ENCODE measurements at places on chromosomes 6 and 20.

GRCh38 chr6:136438441-136438840, 111.8 kb downstream of the MAP7 start:
- DNase-seq: no peak

- DNase-seq: no peak
Measured at GRCh38 chr6:4732691-4733315, 43.4 kb upstream of the CDYL start.

DNA sequence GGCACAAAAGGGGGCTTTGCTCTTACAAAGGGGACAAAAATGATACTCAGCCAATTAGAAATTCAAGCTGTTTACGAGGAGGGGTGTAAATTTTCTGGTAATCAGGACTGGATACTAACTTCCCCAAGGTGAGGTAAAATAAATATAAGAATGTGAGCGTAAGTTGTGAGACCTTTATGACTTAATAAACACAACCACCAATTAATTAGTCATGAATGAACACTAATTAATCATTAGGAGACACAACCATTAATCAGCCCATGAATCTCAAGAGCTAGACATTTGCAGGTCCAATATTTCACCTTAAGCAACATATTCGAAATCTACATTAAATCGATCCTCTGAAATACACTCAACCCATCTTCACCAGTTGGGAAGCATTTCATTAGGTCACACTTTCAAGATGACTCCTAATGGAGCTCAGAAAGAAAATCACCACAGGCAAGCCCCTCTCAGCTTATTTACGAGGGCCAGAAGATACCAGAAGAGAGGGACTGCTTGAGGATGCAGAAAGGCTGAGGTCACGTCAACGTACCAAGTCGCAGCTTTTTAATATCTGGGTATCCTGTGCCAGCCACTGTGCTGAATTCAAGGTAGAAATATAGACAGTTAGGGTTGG, 2.7 kb downstream of the ADTRP start:
- no peak for DNase-seq

DNA sequence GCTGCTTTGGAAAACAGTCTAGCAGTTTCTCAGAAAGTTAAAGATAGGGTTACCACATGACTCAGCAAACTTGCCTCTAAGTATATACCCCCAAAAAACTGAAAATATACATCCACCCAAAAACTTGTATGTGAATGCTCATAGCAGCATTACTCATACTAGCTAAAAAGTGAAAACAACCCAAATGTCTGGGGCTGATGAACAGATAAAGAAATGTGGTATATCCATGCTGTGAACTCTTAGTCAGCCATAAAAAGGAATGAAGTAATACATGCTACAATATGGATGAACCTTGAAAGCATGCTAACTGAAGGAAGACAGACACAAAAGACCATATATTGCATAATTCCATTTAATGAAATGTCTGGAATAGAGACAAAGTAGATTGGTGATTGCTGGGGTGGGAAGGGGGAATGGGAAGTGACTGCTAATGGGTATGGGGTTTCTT, 79.9 kb upstream of the GLP1R start:
- DNase-seq: no peak

DNA sequence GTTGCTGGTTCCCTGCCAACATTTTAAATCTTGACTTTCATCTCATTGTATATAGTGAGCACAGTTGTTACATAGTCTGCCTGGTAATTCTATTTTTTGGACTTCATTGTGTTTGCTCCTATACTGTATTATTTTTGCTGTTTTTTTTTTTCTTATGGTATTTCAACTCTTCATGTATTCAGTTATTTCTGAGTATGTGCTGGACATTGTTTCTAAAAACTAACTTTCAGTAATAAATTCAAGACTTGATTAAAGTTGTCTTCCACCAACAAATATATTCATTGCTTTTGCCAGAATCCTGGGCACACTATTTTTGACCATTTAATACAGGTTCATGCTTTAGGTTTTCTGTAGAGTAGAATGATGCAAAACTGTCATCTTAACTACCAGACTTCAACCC, 698.3 kb downstream of the MAFB start:
- no peak for DNase-seq

- DNase-seq: no peak
Measured at GRCh38 chr6:1641343-1641885, 31.7 kb downstream of the FOXC1 start.

GRCh38 chr6:169969372-169970099, 218.1 kb downstream of the ERMARD start:
- no peak for DNase-seq

GRCh38 chr6:74598462-74599393, 607.1 kb downstream of the COL12A1 start:
- DNase-seq: no peak

DNA sequence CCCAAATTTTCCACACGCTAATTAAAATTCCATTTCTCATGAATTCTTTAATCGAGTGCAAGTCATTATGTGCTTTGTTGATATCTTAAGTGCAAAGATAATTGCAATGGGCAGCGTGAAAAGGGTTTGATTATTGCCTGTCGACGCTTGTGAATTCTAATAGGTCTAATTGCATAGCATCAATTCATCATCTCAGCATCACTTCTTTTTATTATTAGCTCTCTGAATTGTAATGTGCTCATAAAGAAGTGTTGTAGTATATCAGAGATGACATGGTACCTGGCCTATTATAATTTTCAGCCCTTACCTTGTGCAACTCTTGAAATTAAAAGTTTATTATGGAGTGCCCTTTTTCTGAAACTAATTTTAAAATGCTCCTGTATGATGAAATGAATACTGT, 866.8 kb upstream of the FLRT3 start:
- DNase-seq: no peak

DNA sequence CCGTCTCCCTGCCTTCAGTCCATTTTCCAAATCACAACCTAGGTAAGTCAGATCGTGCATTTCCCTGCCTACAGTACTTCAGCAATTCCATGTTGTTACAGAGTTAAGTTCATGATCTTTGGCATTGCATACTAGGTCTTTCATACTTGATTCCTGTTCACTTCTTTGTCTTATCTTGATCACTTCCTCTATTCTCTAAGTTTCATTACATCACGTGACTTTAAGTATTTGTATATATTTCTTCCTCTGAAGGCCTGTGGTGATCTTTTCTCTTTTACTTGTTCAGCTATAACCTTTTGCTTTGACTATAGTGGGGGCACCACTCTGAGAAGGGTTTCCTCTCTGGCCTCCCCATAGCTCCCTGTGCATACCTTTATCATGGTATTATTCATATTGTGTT, 100.2 kb downstream of the TRMT11 start:
- no peak for DNase-seq

DNA sequence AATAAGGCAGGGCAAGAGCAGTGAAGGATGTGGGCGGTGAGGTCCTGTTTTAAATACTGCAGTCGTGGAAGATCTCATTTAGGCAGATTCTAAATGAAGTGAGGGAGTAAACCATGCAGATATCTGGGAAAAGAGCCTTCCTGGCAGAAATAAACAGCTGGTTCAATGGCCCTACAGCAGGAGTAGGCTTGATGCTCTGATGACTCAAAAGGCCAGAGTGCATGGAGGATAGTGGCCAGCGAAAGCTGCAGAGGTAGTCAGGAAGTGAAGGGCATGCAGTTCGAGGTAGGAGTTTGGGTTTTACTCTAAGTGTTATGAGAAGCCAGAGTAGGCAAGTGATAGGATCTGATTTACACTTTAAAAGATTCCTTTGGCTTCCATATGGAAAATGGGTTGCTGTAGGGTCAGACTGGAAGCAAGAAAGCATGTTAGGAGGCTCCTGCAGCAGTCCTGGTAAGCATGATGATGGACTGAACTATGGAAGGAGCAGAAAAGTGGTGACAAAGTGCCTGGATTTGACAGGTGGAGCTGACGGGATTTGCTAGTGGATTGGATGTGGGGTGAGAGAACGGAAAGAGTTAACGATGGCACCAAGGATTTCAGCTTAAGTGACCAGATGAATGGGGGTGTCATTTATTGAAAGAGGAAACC, 150.0 kb downstream of the GJA10 start:
- no peak for DNase-seq

DNA sequence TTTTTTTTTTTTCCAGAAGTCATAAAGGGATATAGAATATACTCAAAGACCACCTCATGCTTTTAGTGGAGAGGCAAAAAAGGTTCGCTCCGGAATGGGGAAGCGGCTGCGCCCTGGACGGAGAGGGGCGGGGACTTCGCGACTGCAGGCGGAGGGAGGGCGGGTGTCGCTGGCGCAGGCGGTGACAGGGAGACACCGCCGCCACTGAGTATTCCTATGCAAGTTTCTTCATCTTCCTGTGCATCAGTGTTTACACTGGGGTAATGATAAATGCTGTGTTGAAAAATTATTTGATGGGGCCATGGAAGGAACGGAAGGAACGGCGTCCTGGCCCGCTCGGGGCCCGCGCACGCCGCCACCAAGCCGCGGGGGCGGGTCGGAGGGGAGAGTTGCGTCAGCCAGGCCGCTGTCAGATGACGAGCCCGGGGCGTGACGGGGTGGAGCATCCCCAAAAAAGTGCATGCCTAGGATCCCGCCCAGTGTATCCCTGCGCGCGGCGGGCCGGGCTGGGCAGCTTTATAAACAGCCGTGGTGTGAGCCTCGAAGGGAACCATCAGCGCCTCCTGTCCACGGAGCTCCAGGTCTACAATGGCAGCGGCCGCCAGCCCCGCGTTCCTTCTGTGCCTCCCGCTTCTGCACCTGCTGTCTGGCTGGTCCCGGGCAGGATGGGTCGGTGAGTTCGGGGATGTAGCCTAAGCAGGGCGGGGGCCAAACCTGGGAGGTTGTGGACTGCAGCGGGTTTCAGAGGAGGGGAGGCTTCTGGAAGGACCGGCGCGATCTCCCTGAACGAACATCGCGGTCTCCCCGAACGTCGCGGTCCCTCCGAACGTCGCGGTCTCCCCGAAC, at the start of gene ULBP1:
TSS of gene ULBP1 (plus strand) at position 482 of the 846 bp plus-strand sequence. CDS start at position 589, 107 bp downstream.
- peak; percentile 59 for DNase-seq

GRCh38 chr6:90874931-90875330, 288.1 kb upstream of the MAP3K7 start:
- DNase-seq: no peak

DNA sequence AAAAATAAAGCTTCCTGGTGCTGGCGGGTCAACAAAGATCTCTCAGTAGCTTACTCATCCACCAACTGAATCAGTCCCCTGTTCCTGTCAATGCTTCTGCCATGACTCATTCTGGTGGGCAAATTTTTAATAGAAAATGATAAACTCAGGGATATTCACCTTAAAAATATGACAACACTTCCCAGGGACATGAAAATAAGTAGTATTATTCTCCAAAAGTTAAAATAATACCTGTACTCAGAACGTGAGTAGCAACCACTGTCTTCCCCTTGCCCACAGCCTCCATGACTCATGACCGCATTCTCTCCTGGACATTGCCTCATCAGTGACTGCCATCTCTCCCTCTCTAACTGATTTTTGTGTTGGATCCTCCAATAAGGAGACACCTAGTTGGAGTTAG, 552.3 kb downstream of the KIF16B start:
- no peak for DNase-seq

- no peak for DNase-seq
Measured at GRCh38 chr6:169220068-169220964, 33.3 kb downstream of the THBS2 start.

DNA sequence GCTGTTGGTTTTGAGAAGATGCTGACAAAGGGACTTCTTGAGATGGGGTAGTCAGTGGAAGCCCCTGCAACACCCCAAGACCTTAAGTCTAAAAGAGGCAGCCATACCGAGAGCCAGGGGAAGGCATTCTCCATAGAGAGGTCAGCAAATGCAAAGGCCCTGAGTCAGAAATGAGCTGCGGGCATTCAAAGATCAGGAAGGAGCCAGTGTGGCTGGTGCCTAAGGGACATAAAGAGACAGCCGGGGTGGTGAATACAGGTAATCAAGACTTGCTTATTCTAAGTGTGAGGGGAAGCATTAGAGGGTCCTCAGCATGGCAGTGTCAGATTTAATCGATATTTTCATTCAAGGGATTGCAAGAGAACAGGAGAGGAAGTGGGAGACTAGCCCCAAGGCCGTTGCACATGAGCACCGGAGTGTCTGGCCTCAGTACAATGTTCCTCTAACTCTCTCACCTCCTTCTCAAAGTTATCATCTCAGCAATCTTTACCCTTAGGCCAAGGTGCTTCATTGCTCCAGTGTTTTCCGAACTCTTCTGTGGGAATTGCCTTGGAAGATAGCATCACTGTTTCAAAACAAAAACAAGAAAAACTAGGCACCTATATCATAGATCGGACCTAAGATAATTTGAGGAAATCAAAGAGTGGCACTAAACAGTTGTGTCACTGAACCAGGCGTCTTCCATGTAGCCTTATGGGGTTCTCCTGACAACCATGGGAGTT, 173.2 kb downstream of the DOK5 start:
- DNase-seq: no peak

GRCh38 chr20:64101731-64102621, 5.4 kb downstream of the NPBWR2 start:
- no peak for DNase-seq

- no peak for DNase-seq
Measured at GRCh38 chr6:96721227-96721626, 116.0 kb downstream of the GPR63 start.

GRCh38 chr20:47863315-47863965, 78.2 kb upstream of the SULF2 start:
- no peak for DNase-seq

DNA sequence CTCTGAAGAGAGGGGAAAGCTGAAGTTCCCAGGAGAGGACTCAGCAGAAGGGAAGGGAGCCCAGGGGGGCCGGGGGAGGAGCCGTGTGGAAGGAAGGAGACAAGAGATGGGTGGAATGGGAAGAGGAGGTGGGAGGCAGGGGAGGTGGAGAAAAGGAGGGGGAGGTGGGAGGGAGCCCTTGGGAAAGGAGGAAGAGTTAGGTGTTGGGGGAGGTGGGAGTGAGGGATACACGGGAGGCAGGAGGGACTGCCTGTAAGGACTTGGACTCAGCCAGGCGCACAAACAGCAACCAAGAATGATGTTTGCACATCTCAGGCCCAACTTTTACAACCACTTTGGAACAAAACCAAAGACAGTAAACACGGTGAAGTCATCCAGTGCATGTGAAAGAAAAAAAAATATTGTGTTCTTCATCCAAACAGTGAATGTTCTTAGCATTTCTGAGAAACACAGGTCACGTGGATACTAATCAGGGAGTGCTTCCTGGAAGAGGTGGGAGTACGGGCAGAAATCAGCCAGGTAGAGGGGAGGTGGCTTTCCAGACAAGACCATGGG, 17.4 kb upstream of the LSM14B start:
- DNase-seq: no peak

DNA sequence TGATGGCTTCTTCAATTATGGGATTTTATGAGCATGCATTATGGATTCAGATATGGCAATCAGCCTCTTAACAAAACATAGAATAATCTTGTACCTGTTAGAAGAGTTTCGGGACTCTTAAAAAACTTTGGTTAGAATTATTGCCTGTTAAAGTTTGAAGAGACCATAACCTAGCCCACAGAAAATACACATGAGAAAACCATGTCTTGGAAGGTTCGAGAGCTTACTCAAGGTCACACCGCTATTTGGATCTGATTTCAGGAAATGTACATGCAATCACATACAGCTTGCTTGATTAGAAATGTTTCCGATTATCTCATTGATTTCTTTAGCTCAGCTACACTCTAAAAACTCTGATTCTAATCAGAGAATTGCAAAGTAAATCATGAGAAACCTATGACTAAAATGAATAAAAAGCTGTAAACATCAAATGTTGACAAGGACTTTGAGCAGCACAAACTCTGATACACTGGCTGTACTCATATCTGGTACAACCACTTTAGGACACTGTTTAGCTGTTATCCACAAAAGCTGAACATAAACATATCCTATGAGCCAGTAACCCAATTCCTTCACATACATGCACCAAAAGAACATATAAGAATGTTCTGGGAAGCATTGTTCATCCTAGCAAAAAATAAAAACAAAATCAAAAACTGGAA, 16.3 kb downstream of the STX7 start:
- DNase-seq: no peak

All from stimulated activated CD8-positive, alpha-beta memory T cell treated with anti-CD3 and anti-CD28 coated beads, Interleukin-15, amount 100 ng/mL, for 24 hours (primary cell).